Stimulated activated CD8-positive, alpha-beta memory T cell treated with anti-CD3 and anti-CD28 coated beads, Interleukin-15, amount 100 ng/mL, for 4 hours (primary cell): ENCODE measurements at places on chromosomes 3 and 15.

DNA sequence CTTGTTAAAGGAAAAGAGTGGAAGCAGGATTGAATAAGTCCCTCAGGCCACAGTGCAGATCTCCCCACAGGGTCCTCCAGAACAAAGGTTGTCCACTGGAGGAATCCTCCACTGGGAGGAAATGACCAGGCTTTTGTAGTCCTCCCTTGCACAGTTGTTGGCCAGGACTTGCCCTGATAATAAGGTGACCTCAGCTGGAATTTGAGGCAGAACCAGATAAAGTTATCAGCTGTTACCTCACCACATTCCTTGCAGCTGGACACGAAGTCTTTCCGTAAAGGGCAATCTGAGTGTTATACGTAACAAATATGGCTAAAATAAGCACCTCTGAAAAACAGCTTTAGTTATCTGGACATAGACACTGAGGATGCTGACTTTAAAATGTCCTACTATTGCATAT, 83.5 kb upstream of the NAALADL2 start:
- DNase-seq = no peak

DNA sequence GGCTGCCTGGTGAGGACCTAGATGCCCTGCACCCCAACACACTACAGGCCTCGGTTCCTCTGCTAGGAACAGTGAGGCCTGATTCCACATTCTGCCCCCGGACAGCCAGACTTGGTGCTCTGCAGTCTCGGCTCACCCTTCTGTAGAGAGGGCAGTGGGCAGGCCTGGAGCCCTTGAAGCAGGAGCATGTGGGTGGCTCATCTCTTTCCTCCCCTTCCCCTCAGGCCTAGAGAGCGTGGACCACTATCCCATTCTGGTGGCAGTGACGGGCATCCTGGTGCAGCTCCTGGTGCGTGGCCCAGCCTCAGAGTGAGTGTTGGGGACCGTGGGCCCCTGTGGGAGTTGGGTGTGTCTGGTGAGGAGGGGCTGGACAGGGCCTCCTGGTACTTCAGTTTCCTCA, 3.3 kb downstream of the AMIGO3 start:
- DNase-seq = no peak

GRCh38 chr3:155979746-155980145, 109.3 kb downstream of the GMPS start:
- no peak for DNase-seq

DNA sequence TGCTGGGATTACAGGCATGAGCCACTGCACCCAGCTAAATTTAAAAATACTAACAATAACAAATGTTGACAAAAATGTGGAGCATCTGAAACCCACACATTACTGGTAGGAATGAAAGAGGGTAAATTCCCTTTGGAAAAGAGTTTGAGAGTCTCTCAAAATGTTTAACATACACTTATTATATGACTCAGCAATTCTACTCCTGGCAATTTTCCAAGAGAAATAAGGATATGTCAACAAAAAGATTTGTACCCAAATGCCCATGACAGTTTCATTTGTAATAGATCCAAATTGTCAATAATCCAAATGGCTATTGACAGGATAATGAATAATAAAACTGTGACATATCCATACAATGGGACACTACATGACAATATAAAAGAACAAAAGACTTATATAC, 9.0 kb downstream of the HCLS1 start:
- DNase-seq = no peak

DNA sequence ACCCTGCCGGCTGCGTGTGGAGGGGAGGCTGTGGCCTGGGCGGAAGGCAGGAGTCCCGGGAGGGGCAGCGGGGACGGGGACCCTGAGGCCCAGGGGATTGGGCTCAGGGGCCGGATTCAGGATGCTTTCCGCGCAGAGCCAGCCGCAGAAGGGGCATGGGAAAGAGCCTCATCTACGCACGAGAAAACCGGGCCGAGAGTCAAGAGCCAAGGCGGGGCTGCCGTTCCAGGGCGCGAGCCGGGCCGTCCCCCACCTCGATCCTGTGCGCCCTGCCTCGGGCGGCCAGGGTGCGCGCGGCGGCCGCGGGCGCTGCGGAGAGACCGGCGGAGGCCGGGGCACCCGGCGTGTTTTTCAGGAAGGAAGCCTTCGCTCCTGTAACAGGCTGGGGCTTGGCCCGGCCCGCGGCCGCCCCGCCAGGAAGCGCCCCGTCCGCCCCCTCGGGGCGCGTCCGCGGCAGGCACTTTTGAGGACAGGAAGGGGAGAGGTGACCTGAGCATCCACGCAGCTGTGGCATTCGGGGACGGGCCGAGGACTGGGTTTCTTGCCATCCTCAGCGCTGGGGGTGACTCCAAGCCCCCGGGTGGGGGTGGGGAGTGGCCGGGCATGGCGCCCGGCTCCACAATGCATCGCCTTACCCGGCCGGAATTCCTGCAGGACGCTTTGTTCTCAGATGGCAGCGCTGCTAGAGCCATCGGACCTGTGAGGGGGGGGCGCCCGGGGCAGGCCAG, 62.3 kb upstream of the GATA2 start:
- no peak for DNase-seq

GRCh38 chr15:83396101-83396500, 51.0 kb upstream of the SH3GL3 start:
- no peak for DNase-seq

- DNase-seq = no peak
Observed at GRCh38 chr3:8529181-8529637, 27.6 kb downstream of the LMCD1 start.

- DNase-seq = no peak
Observed at GRCh38 chr15:47754312-47754711, 37.0 kb downstream of the SEMA6D start.

GRCh38 chr3:10615715-10616114, 110.3 kb upstream of the ATP2B2 start:
- no peak for DNase-seq

DNA sequence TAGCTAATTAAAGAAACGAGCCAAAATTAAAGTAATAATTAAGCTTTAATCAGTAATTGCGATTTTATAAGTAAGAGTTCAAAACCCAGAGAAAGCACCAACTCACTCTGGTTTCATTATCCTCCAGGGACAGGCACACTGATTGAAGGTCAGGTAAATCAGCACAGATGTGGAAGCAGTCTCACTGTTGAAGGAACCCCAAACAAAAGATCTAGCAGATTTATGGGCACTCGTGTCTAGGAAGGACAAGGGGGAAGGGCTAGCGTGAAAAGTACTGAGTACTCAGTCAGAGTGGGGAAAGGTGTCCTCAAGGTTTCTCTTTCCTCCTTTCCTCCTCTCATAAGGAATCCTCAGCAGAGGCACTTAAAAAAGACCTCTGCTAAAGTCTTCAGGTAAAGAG, 320.1 kb downstream of the PYDC2 start:
- no peak for DNase-seq

DNA sequence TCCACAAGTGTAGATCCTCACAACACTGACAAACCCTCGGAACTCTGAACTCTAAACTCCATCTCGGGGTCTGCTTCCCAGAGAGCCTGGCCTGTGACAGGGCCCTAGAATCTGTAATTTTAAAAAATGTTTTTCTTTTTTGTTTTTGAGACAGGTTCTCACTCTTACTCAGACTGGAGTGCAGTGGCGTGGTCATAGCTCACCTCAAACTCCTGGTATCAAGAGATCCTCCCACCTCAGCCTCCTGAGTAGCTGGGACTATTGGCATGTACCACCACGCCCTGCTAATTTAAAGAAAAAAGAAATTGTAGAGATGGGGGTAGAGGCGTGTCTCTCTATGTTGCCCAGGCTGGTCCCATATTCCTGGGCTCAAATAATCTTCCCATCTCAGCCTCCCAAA, 26.2 kb downstream of the CRABP1 start:
- no peak for DNase-seq

DNA sequence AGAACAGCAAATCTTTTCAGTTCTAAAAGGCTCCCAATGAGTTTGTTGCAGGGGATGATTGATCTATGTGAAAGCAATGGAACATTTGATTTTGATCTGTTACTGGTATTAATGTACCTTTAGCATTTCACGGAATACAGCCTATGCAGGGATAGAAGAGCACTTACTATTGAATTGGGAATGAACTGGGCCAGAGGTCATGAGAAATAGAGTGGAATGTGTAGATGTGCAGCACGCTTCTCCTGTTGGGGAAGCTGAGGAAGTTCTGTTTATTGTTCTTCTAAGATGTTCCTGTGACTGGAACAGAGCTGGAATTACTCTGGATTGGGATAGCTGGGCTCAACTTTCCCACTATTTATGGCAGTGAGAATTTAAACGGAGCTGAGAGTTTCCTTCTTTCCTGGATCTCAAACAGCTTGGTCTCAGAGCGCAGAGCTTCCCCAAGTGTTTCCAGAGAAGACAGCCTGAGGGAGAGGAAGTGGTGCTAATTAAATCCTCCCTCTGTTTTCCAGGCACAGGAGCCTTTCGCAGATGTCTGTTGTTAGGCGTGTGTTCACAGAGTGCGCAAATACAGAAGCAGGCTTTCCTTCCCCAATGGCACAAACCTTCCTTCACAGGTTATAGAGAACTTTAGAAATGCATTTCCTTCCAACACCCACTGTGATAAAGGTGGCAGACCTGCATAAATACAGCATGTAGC, 32.5 kb downstream of the TPRG1 start:
- DNase-seq = no peak

DNA sequence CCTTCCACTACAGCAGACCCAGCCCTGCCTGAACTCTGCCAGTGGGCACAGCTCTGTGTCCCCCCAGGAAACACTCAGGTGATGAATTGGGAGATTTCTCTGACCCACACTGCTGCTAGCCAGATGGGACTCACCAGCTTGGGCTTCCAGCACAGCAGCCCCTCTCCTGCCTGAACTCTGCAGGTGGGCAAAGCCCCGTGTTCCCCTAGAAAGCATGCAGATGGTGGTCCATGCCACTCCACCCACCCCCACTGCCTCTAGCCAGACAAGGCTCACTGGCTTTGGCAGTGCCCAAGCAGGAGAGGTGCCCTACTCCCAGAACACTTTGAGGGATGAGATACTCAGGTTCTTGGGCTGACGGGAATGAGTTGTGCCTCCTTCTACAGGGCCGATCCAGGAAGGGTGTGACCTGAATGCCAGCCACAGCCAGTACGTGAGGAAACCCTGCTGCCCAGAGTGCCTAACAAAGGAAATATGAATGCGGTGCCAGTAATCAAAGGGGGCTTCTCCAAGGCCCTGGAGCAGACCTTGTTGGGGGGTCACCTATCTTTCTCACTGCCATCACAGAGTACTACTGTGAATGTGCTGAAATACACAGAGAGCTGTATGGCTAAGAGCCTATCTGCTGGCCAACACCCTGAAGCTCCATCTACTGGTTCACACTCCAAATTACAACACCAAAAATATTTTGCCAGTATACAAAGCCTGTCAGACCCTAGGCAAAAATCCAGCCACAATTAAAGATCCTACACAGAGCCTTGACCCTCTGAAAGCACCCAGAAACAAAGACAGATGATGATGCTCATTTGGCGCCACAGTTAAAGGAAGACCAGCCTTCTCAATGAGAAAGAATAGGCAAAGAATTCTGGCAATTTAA, 61.9 kb downstream of the BTLA start:
- DNase-seq = no peak

- DNase-seq = no peak
Observed at GRCh38 chr3:10173095-10173925, 8.6 kb downstream of the IRAK2 start.

DNA sequence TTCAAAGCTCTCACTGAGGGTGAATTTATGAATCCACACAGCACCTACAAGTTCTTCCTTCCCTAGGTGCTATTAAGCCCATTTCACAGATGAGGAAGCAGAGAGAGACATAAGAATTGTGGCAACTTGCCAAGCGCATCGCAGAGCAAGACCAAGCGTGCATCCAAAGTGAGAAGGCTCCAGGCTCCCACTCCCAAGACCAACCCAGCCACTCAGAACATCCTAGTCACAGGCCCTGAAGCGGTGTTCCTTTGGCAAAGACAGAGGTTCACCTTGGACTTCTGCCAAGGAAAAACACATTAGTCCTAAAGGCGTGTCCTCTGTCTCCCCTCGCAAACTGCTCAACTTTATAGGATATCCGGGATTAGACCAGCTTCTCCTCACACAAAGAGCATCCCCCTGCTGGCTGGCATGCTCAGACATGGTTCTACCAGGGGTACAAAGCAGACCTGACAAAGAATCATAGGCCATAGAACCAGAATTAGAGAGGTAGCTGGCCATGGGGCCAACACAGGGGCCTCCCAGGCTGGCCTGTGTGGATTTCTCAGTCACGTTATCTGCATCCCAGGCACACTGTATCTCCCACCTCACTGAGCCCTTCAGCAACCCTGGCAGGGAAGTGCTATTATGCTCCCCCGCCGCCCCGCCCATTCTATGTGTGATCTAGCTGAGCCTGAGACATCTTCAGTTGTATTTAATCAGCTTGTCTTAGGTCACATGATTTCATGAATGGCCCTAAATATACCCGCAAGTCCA, 160.2 kb downstream of the FOXP1 start:
- DNase-seq = no peak

DNA sequence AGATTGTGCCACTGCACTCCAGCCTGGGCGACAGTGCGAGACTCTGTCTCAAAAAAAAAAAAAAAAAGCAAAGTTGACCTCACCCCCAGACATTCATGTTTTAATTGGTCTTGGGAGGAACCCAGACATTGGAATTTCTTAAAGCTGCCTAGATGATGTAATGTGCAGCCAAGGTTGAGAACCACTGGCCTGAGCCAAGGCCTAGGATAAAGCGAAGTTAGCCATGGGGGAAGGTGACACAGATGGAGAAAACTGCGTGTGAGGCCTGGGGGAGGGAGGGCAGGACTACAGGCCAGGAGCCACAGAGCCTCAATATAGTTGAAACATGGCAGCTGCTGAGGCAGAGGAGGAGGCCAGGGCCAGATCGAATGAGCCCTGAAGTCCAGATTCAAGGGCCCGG, 21.0 kb downstream of the GLB1 start:
- no peak for DNase-seq

DNA sequence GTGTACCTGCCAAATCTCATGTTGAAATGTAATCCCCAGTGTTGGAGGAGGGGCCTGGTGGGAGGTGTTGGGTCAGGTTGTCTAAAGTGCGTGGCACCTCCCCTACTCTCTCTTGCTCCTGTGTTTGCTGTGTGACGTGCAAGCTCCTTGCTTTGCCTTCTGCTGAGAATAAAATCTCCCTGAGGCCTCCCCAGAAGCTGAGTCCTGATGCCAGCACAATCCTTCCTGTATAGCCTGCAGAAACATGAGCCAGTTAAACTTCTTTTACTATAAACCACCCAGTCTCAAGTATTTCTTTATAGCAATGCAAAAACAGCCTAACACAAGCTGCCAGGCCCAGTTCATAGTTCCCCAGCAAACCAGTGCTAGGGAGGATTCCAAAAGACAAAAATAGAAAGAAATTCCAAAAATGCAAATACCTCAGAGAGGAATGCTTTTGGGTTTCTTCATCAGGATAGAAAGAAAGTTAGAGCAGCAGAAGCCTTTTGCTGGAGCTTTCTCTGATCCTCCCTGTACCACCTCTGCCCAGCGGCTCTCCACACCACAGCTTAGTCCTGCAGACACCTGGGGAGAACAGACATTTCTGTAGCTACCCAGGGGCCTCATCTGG, 25.9 kb upstream of the CDV3 start:
- DNase-seq = no peak

GRCh38 chr3:4856986-4857385, 122.3 kb upstream of the BHLHE40 start:
- DNase-seq = no peak

GRCh38 chr3:112984485-112984884, 6.3 kb upstream of the GTPBP8 start:
- DNase-seq = no peak

GRCh38 chr3:94441494-94441847, 378.6 kb downstream of the NSUN3 start:
- no peak for DNase-seq

- DNase-seq = no peak
Observed at GRCh38 chr15:92891533-92892200, 8.5 kb upstream of the CHD2 start.

- no peak for DNase-seq
Observed at GRCh38 chr3:156158656-156159295, 38.4 kb downstream of the KCNAB1 start.
